ENCODE measurements at places on chromosomes 5 and 9.

DNA sequence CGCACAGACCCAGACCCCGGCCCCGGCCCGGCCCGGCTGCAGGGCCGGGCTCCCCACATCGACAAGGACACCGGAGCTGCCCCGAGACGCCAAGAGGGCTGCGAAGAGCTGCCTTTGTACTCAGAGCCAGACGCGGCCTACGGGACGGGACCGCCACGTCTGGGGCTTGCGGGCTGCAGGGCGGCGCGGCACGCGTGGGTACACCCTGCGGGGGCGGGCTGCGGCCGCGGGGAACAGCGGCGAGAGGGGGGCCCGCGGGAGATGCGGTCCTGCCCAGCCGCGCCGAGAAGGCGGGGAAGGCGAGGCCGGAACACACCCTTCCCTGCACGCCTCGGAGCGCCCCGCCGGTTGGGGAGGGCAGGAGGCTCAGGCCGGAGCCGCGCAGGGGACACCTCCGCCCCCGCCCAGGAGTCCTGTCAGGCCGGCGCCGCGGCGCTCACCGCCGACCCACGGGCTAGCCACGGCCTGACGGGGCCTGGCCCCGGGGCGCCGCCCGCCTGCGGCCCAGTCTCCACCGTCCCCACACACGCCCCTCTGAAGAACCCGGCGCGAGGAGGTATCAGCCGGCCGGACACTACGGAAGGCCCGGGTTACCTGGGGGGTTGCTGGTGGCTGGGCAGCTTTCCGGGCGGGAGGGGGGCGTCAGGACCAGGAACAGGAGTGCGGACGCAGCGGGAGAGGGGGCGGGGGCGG, 478 bp downstream of the RAB14 start:
- DNase-seq: peak; percentile 63

DNA sequence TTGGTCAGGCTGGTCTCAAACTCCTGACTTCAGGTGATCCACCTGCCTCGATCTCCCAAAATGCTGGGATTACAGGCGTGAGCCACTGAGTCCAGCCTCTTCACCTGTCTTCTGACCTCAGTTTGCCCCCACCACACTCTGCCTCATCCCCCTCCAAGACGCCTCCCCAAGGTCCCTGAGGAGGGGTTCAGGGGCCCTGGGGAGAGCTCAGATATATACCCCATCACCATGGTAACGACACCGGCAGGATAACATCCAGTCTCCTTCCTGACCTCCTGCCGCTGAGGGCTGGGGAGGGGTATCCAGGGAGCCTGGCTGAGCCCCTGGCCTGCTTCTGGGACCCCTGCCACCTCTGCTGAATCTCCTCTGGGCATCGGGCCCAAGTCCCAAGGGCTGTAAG, 19.7 kb upstream of the PSD2 start:
- no peak for DNase-seq

DNA sequence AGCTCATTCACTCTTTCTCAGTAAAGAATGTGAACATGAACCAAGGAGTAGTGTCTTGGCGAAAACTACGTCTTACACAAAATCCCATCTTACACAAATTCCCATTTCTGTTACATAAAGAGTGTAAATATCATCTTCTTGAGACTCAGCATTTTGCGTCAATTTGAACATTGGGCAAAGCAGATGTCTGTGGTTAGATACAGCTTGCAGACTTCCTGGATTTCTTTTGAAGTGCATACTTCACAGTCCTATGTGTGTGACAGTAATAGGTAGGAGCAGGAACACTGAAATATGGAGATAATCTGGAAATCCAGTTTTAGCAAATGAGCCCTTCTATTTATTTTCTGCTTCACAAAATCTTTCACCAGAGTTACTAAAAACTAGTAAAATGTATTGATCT, 58.8 kb downstream of the C6 start:
- DNase-seq: no peak

DNA sequence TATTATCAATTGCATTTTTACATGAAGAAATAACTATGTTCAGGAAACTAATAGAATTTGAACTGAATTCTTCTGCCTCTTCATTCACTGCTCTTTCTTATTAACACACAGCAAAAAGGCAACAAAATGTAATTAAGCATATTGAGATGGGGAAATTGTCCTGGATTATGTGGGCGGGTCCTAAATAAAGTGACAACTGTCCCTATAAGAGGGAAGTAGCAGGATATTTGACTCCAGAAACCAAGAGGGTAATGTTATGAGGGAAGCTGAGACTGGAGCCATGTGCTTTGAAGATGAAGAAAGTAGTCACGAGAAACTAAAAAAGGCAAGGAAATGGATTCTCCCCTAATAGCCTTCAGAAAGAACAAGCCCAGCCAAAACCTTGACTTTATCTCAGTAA, 311.2 kb upstream of the PIK3R1 start:
- no peak for DNase-seq

DNA sequence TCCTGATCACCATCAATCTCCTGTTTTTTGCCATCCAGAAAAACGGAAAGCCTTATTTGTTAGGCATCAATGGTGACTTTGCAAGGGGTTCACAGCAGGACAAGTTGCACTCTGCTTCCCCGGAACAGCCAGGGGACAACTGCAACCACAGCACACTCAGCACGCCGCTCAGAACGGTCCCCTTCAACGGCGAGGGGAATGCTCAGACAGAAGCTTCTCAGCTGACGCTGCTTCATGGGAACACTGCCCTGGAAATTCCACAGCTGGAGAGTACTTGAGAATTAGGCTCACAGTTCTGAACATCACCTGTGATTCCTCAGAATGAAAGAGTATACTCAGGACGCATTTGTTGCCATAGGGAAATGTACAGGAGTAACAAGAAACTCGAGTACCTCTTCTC, 40.1 kb upstream of the PLPP6 start:
- no peak for DNase-seq

DNA sequence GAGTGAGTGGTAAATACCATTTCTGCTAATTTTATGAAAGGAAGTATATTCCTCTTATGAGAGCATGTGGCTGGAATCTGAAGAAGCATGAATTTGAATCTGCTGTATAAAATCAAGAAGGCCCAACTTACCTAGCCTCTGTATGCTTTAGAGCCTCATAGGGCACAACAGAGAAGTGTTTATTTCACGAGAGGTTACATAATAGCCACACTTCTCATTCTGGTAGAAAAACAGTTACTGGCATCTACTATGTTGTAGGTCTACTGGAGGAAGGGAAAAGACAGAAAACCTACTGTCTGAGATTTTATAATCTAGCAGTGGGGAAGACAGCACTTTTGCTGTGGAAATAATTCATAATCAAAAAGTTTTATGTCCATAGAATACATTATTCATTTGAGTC, 172.6 kb upstream of the ZNF608 start:
- DNase-seq: no peak

DNA sequence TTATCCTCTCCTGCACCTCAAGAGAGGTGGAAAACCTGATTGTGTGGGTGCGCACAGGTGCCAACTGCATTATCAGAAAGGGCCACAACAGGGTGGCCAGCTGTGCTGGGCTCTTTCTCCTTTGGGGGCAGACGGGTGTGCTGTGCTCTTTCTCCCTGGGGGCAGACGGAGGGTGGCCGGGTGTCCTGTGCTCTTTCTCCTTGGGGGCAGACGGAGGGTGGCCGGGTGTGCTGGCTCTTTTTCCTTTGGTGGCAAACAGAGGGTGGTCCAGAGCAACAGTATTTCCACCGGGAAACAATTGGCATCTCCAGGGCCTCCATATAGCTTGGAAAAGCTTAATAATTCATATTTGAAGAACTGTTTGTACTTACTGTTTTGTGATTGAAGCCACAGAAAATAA, 6.8 kb downstream of the LMX1B start:
- no peak for DNase-seq

DNA sequence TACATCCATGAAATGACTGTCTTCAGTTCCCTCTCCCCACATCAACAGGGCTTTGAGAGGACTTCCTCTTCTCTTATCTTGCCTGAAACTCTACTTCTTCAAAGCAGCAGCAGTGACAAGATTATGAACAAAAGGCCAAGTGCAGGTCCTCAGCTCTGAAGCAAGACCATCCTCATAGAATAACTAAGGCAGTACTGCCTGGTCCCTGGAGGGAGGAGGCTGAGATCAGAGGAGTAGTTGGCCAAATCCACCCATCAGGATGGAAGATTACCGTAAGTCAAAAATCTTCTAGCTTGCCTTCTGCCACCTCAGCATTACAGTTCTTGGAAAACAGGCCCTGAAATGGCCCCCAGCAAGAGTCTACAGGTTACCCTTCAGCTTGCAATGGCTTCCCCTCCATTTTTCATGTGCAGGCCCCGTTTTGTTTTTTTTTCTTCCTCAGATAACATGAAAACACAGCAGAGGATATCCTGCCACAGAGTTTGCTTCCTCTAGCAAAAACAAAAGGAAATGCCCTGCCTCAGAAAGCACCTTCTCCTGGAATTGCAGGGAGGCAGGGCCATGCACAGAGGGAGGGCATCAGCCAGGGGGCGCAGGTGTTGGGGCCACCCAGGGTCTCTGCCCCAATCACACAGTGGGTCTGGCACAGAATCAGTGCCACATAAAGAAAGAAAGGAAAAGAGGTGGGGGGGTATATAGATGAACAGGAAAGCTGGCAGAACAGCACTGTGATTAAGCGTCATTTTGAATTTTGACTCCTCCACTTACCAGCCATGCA, 40.0 kb downstream of the KLHL3 start:
- DNase-seq: no peak

GRCh38 chr5:10046676-10047075, 203.0 kb downstream of the ATPSCKMT start:
- no peak for DNase-seq

DNA sequence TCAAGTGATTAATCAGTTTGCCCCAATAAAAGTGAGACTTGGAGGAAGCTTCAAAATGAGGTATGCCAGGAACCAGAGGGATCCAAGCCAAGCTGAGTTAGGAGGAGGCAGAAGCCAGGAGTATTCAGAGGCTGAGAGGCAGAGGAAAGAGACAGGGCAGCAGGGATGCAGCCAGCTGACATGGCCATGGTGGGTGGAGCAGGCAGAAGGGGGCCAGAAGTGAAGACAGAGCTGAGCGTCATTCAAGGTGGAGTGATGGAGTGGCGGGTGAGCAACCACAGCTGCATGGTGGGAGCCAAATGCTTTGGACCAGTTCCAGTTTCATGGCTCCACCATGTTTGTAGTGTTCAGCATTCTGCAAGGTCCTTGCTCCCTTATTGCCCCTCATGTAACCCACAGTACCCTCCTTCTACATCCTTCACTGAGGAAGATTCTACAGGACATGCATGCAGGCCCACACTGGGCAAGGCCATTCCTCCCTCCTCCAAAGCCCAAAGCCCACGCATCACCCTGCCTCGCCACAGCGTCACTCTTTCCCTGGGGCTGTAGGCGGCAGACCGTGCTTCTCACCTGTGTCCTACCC, 100.6 kb downstream of the FSTL4 start:
- no peak for DNase-seq

- no peak for DNase-seq
Observed at GRCh38 chr9:127169575-127169883, 47.1 kb upstream of the ANGPTL2 start.

GRCh38 chr9:95640336-95640735, 123.6 kb upstream of the PTCH1 start:
- no peak for DNase-seq

DNA sequence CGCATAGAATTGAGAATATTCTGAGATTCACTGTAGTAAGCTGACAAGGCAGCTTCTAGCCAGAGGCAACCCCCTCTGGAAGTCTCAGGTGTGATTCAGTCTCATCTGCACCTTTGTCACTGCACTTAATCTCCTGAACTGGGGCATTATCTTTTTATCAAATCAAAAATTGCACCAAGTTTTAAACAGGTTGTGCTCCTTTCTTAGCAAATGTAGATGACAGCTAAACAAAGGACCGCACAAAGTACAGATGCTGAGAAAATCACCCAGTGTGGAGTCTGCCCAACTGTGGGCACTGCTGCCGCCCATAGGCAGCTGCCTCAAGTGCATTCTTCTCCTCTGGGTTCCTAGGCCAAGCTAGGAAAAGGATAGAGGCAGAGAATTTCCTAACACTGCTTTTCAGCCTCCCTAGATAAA, 51.1 kb downstream of the STARD4 start:
- no peak for DNase-seq

DNA sequence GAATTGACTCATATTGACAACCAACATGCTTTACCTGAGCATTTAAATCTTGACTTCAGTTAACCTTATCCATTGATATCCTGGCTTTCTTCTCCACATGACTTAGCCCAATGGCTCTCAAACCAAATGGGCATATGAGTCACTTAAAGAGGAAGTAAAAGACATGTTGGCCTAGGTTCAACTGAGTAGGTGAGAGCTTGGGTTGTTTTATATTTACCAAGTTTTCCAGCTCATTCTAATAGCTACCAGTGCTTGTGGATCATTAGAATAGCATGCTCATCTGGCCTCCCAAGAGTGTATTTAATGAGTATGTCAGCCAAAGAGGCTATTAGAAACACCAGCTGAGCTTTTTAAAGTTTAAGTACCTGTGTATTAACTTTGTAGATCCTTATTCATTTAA, 1049.0 kb downstream of the PTPRD start:
- no peak for DNase-seq

DNA sequence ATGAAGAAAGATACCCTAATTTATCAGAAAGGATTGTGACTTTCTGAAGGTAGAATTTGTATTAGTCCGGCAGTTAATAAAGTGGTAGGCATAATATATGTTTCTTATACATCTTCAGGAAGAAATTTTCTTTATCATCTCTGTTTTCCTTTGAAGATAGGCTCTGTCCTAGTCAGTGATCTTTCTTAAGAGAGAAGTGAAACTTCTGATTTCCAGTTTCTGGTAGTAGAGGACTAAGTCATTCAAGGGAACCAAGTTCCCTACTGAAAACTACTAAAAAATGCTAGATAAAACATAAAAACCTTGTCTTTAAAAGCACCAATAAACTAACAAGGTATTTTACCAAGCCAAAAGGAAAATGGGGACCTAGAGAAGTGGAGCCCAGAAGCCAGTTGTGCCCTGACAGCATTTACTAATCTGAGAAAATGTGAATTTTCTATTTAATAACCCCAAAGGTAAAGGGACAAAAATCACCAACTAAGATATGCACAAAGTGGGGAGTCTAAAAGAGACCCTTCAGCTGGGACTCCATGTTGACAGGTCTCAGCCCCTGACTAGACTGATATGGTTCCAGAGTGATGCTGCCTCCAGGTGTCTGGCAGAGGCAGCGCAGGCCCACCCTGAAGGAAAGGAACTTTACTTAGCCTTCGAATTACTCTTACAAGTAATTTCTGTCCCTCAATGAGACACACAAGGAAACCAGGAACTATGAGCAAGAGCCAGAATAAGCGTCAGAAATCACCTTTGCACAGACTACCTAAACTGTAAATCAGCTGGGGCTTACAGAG, 72.7 kb downstream of the FAM78A start:
- no peak for DNase-seq

GRCh38 chr5:18967637-18968036, 1020.4 kb downstream of the CDH18 start:
- DNase-seq: no peak

DNA sequence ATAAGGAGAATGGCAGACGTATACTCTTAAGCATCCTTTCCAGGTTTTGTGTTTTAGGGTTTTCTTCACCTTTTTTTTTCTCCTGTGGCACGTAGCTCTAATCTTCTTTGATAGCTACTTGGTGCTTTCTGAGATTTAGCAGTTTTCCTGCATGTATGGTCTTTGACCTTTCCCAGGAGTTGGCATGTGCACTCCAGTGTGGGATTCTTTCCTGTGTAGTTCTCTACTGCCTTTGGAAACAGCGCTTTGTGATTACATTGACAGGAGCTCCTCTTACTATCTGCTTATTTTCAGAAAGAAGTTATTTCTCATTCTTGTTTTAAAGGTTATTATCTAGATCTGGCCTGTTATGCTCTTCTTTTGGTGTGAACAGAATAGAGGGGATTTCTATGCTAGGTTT, 65.5 kb downstream of the UNC13B start:
- no peak for DNase-seq
